C1 segment of cervical spinal cord (tissue), 14 donors: ENCODE measurements at places on chromosomes 4 and X.

DNA sequence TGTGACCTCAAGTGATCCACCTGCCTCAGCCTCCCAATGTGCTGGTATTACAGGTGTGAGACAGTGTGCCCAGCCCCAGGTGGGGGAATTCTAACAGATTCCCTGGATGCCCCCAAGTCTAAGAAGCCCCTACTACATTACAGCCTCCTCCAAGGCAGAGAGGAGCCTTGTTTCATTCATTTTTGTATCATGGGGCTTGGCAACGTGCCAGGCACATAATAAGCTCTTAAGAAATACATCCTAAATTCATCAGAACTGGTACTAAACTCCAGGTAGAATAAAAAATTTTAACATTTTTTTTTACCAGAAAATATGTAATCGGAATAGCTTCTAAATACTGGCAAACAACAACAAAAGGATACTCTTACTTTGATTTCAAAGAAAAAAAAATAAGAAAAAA is 127.1 kb downstream of the CHIC2 start:
- no peak for DNase-seq

DNA sequence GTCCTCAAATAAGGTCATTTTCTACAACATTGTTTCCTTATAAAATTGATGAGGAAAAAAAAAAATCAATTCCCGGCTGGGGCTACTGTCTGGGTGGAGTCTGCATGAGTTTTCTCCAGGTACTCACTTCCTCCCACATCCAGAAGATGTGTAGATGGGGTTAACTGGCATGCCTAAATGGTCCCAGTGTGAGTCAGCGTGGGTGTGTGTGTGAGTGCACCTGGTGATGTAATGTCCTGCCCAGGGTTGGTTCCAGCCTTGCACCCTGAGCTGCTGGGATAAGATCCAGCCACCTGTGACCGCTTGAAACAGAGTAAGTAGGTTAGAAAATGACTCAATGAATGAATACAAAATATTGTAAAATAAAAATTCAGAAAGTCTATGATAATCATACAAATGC is 11.1 kb downstream of the USP26 start:
- DNase-seq: no peak

DNA sequence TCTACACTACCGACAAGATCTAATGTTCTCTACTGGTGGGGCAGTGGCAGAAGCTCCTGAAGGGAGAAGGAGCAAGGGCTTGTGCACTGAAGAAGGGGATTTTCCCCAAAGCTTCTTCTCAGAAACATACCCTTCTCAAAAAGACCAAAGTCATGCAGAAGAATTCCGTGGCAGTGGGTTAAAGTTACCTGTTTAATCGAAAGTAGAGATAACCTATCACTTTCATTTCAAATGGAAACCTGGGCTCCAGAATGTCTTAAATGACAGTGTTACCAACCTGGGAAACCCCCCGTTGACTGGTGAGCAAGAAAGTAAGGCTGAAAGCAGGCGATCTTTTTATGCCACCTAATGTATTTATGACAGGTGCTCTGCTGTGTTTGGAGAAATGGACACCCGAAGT is 92.5 kb upstream of the TEX13D start:
- DNase-seq: no peak

DNA sequence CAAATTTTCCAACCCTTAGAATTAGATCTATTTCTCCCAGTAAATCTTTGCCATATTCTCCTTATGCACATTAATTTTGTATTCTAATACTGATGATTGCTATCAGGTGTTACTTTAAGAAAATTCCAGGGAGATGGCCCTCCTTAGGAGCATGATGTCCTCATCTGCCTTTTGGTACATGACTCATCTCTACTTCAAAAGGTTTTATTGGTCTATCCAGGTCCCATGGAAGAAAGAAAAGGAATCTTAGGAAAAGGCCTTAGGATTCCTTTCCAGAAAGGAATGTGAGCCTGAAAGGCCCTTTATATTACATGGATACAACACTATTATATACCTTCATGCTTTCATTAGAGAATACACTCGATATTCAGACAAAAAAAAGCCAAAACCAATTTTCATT is 968.2 kb downstream of the STIM2 start:
- DNase-seq: no peak

- DNase-seq: no peak
These were observed 13.5 kb downstream of the ASB11 start for GRCh38 chrX:15301924-15302323.

DNA sequence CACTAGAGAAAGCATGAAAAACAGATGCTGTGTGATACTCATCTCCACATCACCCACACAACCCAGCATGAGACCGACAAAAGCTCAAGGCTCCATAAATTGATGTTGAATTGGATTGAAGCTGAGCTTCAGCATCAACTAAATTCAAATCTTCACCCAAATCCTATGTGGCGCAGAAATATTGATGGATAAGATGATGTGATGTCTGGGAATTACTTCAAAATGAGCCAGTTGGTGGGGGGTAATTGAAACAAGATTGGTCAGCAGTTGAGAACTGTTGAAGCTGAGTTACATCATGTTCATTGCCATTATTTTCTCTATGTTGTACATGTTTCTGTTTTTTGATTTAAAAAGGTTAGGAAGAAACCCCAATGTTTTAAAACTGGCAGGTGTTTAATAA is 166.5 kb upstream of the STS start:
- DNase-seq: no peak

GRCh38 chr4:87165892-87166291 is 54.5 kb downstream of the KLHL8 start:
- no peak for DNase-seq

GRCh38 chr4:128601991-128602695 is 207.4 kb upstream of the JADE1 start:
- DNase-seq: peak; percentile 49

DNA sequence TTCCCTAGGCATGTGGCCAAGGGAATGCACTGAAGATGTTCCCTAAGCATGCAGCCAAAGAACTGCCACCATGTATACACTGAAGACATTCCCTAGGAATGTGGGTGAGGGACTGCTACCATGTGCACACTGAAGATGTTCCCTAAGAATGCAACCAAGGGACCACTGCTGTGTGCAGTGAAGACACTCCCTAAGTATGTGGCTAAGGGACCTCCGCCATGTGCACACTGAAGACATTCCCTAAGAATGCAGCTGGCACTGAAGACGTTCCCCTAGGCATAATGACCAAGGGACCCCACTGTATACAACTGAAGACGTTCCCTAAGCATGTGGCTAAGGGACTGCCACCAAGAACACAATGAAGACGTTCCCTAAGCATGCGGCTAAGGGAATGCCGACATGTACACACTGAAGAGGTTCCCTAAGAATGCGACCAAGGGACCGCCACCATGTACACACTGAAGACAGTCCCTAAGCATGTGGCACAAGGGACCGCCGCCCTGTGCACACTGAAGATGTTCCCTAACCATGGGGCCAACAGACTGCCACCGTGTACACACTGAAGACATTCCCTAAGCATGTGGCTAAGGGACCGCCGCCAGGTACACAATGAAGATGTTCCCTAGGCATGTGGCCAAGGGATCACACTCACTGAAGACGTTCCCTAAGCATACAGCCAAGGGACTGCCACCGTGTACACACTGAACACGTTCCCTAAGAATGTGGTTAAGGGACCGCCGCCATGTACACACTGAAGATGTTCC is 25.6 kb downstream of the DHRSX start:
- no peak for DNase-seq

GRCh38 chrX:41313419-41313818 is 20.5 kb upstream of the DDX3X start:
- no peak for DNase-seq

GRCh38 chr4:81452452-81453006 is 19.2 kb downstream of the RASGEF1B start:
- no peak for DNase-seq

GRCh38 chr4:94757192-94758140 is at the start of gene BMPR1B:
Gene BMPR1B (plus strand): TSS chr4:94757955. CDS start chr4:95104425, 346,470 bp downstream.
- no peak for DNase-seq

- DNase-seq: no peak
These were observed 34.0 kb upstream of the TSPAN5 start for GRCh38 chr4:98692411-98692810.

GRCh38 chr4:48664938-48665337 is 115.1 kb downstream of the FRYL start:
- DNase-seq: no peak

DNA sequence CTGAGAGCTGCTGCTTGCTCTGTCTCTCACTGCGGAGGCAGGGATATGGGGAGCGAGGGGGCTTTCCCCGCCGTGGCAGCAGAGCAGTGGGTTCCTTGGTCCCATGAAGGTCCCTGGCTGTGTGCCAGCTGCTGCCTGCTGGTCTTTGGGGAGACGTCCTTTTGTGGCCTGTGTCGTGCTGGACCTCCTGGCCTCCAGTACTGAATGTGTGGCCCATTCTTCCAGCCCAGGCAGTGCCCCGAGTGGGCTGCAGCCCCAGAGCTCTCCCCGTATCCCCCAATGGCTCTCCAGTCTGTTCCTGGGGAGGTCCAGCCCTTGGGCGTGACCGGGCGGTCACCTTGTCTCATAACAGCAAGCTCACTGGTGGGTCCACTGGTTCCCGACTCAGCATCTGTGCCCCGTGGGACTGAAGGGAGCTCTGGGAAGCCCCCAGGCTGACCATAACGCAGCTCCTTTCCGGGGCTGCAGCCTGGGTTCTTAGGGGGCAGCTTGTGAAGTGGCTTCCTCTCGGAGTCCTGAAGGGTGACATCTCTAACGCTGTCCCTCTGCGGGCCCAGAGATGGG is 115.6 kb downstream of the SMIM20 start:
- DNase-seq: no peak

DNA sequence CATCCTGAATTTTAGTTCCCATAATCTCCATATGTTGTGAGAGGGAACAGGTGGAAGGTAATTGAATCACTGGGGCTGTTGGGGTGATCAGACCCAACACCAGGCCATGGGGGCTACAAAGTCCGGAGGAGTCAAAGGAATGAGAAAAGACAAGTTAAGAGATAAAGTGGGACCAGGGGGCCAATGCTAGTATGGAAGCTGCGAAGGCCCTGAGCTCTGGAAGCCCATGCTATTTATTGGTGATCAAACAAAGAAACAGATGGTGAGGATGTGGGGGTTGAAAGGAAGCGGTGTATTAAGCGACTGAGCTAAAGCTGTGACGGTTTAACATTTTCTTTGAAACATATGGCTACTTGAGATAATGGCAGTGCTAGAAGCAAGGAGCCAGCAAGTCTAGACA is 132.8 kb downstream of the PDGFC start:
- no peak for DNase-seq

- DNase-seq: no peak
These were observed 92.2 kb upstream of the TRIM2 start for GRCh38 chr4:153112041-153112441.

DNA sequence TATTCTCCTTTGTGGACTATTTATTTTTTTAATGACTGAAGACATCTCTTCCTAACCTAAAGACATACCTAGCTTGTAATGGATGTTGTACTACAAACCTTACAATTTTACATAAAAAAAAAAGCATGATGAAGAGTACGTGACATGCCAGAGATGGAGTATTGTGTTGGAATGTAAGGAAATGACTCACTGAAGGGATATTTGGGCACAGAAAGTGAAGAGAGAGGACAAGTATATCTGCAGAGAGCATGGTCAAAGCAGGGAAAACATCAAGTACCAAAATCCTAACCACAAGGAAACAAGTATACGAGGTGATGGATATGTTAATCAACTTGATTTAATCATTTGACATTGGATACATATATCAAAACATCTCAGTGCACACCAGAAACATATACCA is 1051.4 kb upstream of the PRKX start:
- no peak for DNase-seq
